Activated naive CD8-positive, alpha-beta T cell treated with anti-CD3 and anti-CD28 coated beads, Interleukin-2, amount 10 ng/mL, durations not matched to agents 7 days and 5 days (primary cell): ENCODE measurements at places on chromosomes 2 and 18. TPM values are rescaled to one million over a fixed set of nuclear protein-coding genes. Genes with fewer than 3 reads are reported as not detected.
A peak's percentile ranks its signal among the peaks of the same experiment; 100 is the strongest.

- no peak overlapping the region for H3K4me3 ChIP-seq
- H3K27me3 ChIP-seq: no peaks in the 10 kb centered on the region
- no peak for DNase-seq
- no peak overlapping the region for H3K27ac ChIP-seq
Observed at GRCh38 chr2:240482141-240482540, 46.7 kb downstream of the GPC1 start.

GRCh38 chr18:26909599-26910290 is 44.2 kb upstream of the AQP4 start:
- H3K27me3 ChIP-seq: no peaks in the 10 kb centered on the region
- DNase-seq: no peak
- no peaks in the 10 kb centered on the region for H3K36me3 ChIP-seq
- no peak overlapping the region for H3K4me3 ChIP-seq
- no peaks in the 10 kb centered on the region for H3K4me1 ChIP-seq
- H3K27ac ChIP-seq: no peak overlapping the region

GRCh38 chr2:209593930-209594329 is 170.1 kb downstream of the MAP2 start:
- no peaks in the 10 kb centered on the region for H3K36me3 ChIP-seq
- no peak overlapping the region for H3K27ac ChIP-seq
- no peak for DNase-seq

DNA sequence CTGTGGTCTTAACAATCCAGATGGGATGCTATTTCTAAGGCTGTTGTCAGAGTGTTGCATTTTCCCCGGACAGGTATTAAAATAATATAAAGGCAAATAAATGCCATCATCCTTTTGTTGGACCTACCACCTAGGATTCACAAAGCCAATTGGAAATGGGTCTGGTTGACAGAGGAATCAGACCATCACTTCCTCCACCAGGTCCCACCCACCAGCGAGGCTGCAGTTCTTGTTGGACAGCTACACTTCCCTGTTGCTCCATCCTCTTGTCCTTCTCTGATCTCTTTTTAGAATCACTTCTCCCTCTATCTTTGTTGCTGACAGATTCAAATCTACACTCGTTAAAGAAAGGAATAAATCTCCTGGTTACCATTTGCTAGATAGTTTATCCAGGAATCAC is 1.1 kb downstream of the TMEM169 start:
- H3K4me3 ChIP-seq: peak overlapping the region; percentile 96
- H3K36me3 ChIP-seq: peaks cover 5% of the 10 kb centered on the region
- H3K27ac ChIP-seq: peak overlapping the region; percentile 88

GRCh38 chr2:43131051-43131889 is 95.1 kb downstream of the ZFP36L2 start:
- peak; percentile 83 for DNase-seq
- H3K36me3 ChIP-seq: peaks cover 5% of the 10 kb centered on the region
- no peaks in the 10 kb centered on the region for H3K27me3 ChIP-seq
- H3K4me3 ChIP-seq: peak overlapping the region; percentile 64
- H3K4me1 ChIP-seq: peaks cover 77% of the 10 kb centered on the region

- no peaks in the 10 kb centered on the region for H3K36me3 ChIP-seq
- H3K27ac ChIP-seq: no peak overlapping the region
- H3K27me3 ChIP-seq: peaks cover 19% of the 10 kb centered on the region
- H3K4me1 ChIP-seq: peaks cover 2% of the 10 kb centered on the region
Observed at GRCh38 chr2:54377901-54378493, 78.1 kb upstream of the SPTBN1 start.

DNA sequence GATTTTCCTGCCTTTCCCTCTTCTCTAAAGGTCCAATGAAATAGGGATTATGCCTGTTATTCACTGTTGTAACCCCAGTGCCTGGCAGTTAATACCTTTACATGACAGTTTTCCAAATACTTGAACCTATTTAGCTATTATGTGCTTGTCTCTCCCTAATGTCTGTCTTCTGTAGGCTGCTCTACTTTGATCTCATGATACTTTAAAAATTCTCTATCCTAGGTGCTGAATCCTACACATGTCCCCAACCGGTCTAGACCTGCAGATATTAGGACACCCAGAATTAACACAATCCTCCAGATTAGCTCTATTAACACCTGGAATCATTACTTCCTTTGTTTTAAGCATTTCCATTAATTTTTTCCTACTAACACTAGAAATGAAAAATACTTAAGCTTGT is 7.3 kb downstream of the CEBPZ start:
- no peak overlapping the region for H3K27ac ChIP-seq
- no peak for DNase-seq
- peaks cover 32% of the 10 kb centered on the region for H3K4me1 ChIP-seq
- no peak overlapping the region for H3K4me3 ChIP-seq

The B3GNT2 gene
- total RNA-seq: 46.0 TPM

The XPO1 gene
- 197 TPM for total RNA-seq

The MAB21L4 gene
- not detected for total RNA-seq

The CCNT2 gene
- total RNA-seq: 50.3 TPM
